ENCODE measurements at places on chromosomes 2 and 18.

GRCh38 chr2:222038067-222038802 is 260.6 kb downstream of the PAX3 start:
- DNase-seq = no peak

DNA sequence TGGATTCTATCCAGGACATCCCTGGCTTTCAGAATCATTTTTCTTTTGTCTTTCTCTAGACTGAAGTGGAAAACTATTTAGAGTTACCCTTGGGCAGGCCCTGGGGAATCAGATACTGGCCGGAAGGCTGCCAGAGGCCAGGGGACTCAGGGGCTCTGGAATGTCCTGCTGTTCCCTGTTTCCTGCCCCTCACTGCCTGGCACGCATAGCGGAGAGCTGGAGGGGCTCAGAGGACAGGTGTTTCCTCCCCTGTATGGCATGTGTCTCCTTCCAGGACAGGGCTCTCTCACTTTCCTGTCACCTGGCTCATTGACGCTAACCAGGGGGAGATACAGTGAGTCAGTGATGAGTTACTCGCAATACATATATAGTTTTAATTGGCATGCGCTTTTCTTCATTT is 38.8 kb downstream of the DYSF start:
- no peak for DNase-seq

DNA sequence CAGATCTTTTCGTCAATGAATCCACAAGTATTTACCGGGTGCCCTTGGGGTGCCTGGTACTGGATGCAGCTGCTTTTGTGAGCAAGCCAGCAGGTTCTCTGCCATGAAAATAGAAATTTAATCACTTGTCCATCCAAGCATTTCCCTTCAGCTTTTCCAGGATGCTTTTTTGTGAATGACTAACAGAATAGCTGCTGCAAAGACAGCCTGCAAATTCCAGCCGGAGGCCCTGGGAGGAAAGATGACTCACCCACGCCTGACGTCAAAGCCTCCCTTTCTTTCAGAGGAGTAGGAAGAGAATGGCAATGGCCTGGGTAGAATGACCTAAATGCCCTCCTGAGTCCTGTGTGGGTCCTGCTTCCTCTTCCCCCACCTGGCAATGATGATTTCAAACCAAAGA is 111.9 kb downstream of the AP1S3 start:
- no peak for DNase-seq

DNA sequence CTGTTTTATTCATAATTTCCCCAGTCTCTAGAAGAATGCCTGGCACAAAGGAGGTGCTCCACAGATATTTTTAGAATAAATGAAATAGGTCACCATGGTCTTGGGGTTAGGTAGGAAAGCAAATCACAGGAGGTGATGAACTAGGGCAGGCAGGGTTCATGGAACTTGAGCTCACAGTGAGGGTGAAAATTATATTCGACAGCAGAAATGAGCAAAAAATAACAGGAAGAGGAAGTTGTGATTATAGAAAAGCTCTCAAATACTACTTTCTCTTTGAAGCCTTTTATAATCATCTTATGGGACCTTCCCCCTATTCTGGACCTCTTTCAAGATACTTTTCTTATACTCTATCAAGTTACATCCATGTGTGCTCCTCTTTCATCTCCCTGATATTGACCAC is 4.5 kb upstream of the CREB1 start:
- DNase-seq = no peak

GRCh38 chr2:95053543-95053942 is 28.0 kb downstream of the MAL start:
- DNase-seq = no peak

DNA sequence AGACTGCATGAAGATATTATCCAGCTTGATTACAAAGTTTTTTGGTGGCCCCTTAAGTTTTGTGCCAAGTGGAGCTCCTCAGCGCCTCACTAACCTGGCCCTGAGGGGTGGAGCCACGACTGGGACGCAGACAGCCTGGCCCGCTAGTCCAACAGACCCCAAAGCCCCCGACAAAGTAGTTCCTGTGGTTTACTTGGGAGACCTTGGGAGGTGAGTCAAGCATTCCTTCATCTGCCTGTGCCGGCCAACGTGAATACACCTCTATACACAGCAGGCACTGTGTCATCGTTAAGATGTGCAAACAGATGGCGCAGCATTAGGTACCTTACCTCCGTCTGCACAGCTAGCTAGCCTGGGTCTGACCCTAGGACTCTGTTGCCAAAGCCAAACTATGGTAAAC is 55.0 kb upstream of the LAMA1 start:
- no peak for DNase-seq

- DNase-seq = no peak
These were observed 40.4 kb upstream of the IMP4 start for GRCh38 chr2:130302164-130302886.

DNA sequence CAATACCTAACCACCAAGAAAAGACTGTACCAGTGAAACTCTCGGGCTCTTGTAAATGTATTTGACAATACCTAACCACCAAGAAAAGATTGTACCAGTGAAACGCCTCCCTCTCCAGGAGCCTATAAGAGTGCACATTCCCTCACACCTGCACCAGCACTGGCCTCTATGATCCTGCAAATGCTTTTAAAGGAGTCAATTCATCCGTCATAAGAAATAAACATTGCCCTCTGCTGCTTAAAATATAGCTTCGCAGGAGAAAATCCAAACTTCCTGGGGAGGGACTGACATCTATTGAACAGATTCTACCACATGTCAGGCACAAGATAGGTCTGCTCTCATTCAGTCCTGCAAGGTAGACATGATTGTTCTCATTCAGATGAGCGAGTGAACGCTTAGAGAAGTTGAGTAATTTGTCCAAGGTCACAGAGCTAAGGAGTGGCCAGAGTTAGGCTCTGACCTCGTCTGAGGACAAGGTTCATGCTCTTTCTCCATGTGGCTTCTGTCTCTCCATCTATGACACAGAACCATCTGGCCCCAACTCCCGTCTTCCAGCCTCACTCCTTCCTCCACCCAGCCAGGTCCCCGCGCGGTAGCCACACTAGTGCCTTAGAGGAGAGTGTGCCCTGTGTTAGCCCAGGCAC is 38.7 kb downstream of the MCFD2 start:
- no peak for DNase-seq

DNA sequence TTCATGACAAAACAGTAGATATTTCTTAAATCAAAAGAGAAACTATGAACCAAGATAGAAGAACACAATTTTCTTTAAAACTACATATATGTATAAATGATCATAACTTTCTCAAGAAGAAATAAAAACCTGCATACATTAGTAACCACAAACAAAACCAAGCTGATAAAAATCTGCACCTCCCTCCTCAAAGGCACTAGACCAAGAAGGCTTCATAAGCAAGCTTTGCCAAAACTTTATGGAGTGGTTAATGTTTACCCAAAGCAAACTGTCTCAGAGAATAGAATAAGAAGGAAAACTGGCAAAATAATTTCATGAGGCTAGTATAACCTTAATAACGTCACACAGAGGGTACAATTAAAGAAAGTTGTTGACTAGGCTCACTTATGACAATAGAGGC is 138.3 kb downstream of the ZBTB7C start:
- no peak for DNase-seq

- no peak for DNase-seq
These were observed 126.7 kb downstream of the GALNT14 start for GRCh38 chr2:31011587-31011986.

- no peak for DNase-seq
These were observed 50.6 kb downstream of the UNC50 start for GRCh38 chr2:98658816-98659490.

DNA sequence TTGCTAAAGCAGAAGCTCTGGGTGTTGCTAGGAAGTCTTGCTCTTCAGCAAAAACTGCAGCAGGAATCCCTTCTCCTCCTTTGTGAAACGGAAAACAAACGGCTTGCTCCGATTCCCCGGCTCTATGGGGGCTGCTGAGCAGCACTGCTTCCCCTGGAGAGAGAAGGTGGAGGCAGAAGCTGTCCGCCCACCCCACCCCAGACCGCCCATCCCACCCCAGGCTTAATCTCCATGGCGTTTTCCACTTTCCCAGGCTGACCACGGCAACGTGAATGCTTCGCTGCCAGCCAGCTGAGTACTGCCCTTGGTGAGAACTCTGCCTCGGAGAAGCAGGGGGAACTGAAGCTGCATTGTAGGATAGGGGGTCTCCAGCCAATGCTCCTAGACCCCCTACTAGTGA is 139.2 kb downstream of the BCL2 start:
- no peak for DNase-seq

DNA sequence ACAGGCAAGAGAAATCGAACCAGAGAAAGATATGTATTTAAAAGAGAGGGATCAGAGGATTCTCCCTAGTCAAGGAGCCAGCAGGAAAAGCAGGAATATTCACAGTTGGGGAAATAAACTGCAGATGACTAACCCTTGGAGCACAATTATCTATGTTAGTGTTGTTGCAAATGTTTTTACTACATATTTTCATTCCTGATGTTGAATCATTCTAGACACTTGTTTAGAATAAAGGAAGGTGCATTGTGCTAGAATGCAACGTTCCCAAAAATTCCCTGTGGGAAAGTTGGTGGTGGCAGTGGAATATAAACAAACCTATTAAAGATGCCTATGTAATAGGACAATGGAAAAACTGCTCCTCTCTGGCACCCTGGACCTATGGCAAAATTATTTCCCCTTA is 63.3 kb downstream of the DTNA start:
- no peak for DNase-seq

DNA sequence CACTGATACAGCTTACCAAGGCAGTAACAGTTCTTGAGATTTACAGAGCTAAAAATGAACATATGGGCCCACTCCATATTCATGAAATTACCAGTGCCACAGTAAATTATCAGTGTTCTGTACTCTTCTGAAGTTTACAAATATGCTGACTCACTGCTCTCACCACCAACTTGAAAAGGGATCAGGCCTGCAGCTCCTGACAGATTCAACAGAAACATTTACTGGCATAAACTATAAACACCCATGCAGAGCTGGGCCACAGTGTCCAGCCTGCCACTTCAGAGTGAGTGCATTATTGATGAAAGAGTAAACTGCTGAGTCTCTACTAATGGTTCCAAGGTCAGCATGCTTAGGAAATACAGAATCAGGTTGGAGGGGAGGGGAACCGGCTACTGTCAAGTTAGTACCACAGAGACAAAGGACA is 83.1 kb downstream of the FARSB start:
- no peak for DNase-seq

- DNase-seq = no peak
These were observed 31.1 kb downstream of the YPEL5 start for GRCh38 chr2:30177956-30178355.

GRCh38 chr2:75035444-75036353 is 77.3 kb downstream of the POLE4 start:
- DNase-seq = no peak

DNA sequence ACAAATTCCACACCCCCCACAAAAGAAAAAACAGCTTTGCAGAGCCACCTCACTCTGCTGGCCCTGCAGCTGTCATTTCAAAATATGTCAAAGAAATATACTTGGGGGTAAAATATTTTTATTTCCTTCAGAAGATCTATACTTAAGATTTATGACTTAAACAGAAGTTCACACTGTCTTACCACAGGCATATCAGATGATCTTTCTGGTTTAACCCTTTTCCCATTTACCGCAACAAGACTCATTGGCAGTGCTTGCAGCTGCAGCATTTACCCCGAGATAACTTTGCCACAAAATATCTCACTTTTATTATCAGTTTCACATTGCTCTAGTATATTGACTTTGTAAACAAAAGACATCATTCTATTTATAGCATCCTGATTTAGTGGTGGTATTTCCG is 21.6 kb upstream of the SLC35G4 start:
- no peak for DNase-seq

- no peak for DNase-seq
These were observed 10.0 kb downstream of the ADNP2 start for GRCh38 chr18:80119111-80119510.

- DNase-seq = no peak
These were observed 489.5 kb downstream of the TNS1 start for GRCh38 chr2:217513258-217513657.

DNA sequence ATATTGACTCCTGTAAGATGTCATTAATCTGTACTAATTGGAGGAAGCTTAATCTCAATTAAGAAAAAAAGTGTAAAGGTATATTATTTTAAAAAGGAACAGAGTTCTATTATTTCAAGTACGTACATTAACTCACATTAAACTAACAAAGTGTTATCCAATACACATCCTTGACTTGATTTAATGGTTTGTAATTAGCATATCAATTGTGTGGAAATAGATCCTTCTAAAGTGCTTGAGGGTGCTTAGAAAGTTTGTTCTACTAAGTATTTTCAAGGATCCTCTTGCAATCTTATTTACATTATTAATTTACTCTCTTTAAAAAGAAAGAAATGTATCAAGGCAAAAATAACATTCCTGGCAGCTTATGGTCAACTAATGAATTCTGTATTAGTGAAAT is 720.3 kb downstream of the KCNJ3 start:
- no peak for DNase-seq
